ENCODE measurements at places on chromosomes 13 and 19.

DNA sequence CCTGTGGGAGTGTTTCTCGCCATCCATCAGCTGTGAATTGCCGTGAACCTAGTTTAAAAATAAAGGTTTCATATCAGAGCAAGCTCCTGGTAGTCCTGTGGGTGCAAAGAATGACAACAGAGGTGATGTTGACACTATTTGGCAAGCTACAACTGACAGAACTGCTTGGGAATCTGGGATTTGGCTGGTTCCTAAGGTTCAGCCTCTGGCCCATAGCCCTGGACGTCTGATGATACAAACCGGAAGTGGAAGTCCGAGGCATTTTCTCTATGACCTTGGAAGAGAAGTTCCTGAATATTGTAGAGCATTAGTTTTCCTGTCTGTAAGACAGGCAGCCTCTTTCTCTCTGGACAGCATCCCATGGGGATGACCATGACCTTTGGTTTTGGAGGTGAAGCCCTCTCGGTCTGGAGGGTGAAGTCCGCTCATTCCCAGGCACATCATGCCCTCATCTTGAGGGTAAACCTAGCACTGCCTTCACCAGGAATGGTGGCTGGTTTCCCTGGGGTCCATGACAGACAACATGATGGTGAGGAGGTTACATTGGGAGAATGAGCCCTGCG, 29.1 kb downstream of the GATAD2A start:
- no peak for DNase-seq

DNA sequence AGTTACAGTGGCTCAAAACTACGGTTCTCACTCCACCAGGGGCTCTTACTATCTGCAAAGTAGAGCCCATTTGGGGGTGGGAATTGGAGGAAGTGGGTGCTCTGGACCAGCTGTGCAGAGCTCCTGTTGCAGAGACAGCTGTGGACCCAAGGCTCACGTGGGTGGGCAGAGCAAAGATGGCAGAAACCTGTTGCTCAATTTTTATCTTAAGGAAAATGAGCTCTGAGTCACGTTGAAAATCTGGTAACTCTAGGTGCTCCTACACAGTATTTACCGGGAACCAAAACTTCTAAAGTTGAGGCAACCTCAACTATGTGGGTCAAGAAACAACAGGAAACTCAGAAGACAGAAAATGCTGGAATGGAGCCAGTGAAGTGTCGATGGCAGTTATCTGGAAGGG, 30.2 kb upstream of the SLC15A1 start:
- no peak for DNase-seq

DNA sequence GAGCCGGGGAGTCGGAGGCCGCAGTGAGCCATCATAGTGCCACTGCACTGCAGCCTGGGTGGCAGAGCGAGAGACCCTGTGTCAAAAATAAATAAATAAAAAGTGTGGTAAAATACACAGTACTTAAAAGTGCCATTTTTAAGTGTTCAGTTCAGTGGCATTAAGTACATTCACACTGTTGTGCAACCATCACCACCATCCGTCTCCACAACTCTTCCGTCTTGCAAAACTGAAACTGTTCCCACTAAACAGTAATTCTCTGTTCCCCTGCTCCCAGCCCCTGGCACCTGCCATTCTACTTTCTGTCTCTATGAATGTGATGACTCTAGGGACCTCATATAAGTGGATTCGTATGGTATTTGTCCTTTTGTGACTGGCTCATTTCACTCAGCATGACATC, 13.3 kb downstream of the SLC25A42 start:
- no peak for DNase-seq

DNA sequence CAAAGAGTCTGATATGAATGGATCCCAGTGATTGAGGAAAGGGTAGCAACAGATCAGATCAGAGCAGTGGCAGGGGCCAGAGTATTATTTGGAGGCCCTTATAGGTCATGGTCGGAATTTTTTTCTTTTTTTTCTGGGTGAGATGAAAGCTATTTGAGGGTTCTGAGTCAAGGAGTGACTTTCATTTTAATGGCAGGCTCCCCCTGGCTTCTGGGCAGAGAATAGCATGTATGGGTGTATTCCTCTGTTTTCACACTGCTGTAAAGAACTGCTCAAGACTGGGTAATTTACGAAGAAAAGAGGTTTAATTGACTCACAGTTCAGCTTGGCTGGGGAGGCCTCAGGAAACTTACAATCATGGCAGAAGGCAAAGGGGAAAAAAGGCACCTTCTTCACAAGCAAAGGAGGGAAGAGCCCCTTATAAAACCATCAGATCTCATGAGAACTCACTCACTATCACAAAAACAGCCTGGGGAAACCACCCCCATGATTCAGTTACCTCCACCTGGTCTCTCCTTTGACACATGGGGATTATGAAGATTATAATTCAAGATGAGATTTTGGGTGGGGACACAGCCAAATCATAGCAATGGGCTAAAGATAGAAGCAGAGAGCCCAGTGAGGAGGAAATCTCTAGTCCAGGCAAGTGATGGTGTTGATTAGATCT, 3.0 kb upstream of the SLC6A16 start:
- DNase-seq, result no peak

DNA sequence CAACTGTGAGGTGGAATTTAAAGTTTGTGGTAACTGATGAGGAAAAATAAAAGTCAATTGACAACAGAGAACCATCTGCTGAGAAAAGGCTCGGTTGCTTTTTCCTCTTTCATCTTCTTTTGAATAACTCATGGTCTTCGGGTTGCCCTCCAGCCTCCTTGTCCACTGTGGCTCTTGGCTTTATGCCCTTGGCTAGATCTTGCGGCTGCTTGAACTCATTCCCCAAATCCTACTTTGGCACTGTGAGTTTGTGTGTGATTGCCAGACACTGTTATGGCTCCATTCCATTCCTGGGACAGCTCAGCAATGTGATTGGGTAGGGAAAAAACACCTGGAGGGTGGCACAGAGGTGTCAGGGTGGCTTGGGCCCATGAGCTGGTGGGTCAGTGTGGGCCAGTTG, 387.4 kb downstream of the DLEU7 start:
- DNase-seq, result no peak

GRCh38 chr13:45434556-45435371, 16.6 kb upstream of the SLC25A30 start:
- DNase-seq, result no peak

GRCh38 chr13:75762076-75762937, 126.2 kb downstream of the LMO7 start:
- no peak for DNase-seq

GRCh38 chr19:29014857-29015436, 198.0 kb downstream of the UQCRFS1 start:
- DNase-seq, result no peak

DNA sequence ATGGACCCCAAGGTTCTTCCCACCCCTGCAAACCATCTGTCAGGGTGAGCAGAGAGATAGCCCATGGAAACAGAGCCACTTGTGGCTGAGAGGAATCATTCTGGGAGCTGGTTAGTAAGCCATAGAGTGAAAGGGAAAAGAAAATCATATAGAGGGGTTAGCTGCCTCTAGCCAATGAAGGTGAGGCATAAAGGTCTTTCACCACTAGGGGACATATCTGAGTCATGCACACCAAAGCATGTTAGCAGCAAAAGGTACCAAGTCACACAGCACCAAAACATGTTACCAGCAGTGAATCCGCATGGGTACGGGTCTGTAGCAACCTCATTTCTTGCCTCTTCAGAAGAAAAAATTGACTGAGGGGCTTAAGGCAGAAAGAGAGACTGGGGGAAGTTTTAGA, 76.7 kb upstream of the ZNF43 start:
- no peak for DNase-seq

GRCh38 chr19:12757544-12758274, 6.1 kb downstream of the BEST2 start:
- peak; percentile 30 for DNase-seq

- DNase-seq, result no peak
Observed at GRCh38 chr13:45368571-45368970, 27.6 kb upstream of the TPT1 start.

DNA sequence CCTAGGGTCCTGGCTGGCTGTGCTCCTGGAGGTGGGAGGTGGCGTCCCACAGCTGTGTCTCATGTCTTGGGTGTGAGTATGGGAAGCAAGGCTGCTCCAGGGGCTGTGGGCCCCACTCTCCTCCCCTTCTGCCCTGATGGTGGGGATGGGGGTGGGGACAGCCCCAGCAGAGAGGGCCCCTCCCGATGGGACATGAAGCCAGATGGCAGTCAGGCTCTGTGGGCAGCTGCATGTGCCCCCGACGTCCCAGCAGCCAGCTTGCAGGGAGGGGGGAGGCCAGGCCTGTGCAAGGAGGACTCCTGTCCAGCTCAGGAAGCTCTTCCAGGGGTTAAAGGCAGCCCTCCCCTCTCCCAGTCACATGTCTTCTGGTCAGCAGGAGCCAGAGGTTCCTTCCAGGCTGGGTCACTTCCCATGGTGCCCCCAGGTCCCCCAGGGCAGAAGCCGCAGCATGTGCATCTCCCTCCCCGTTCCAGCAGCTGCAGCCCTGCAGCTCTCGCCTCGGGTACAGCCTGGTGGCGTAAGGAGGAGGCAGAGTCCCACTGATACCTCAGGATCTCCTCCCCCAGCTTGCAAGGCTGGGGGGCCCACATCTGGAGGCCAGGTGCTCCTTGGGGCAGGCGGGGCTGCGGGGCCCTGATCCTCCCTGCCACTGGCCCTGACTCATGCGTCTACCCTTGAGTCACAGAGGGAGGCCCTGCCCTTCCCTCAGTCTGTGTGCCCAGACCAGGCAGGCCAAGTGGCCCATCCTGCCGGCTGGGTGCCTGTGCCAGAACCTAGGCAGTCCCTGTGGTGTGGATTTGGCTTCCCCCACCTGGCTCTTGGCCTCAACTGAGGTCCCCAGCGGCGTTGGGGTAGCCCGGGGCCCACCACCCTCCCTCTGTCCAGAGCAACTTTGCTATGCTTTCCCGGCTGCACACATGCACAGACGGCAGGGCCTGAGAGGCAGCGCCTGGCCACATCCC, 13.0 kb downstream of the YIPF2 start:
- DNase-seq, result no peak

- DNase-seq, result no peak
Observed at GRCh38 chr13:113653264-113654174, 4.5 kb downstream of the ATP4B start.

DNA sequence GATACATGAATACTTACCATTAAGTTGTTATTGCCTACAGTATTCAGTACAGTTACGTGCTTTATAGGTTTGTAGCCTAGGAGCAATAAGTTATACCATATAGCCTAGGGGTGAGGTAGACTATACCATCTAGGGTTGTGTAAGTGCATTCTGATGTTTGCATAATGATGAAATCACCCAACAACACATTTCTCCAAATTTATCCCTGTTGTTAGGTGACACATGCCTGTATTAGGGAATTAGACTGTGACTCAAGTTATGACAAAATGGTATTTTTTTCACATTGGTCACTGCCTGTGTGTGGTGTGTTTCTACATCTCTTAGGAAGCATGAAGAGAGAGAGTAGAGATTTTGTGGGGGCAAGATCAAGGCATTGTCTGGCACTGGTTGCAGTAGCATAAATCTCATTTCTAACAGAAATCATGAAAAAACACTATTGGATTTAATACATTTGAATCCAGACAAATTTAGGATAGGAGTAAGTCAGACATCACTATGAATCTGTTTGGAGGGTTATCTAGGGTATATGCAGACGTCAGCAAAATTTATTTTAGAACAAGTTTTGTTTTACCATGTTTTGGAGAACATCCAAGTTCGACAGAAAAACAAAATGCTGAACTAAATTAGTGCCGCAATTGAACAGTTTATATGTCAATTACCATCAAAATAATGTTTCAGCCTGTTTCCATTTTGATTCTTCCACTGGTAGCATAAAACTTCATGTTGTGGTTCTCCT, 332.1 kb downstream of the LMO7 start:
- DNase-seq, result no peak

GRCh38 chr13:39892721-39893685, 237.5 kb downstream of the COG6 start:
- DNase-seq, result no peak

GRCh38 chr13:34159946-34160345, 342.0 kb downstream of the RFC3 start:
- no peak for DNase-seq

- DNase-seq, result no peak
Observed at GRCh38 chr13:97414392-97414791, 19.6 kb upstream of the RAP2A start.

DNA sequence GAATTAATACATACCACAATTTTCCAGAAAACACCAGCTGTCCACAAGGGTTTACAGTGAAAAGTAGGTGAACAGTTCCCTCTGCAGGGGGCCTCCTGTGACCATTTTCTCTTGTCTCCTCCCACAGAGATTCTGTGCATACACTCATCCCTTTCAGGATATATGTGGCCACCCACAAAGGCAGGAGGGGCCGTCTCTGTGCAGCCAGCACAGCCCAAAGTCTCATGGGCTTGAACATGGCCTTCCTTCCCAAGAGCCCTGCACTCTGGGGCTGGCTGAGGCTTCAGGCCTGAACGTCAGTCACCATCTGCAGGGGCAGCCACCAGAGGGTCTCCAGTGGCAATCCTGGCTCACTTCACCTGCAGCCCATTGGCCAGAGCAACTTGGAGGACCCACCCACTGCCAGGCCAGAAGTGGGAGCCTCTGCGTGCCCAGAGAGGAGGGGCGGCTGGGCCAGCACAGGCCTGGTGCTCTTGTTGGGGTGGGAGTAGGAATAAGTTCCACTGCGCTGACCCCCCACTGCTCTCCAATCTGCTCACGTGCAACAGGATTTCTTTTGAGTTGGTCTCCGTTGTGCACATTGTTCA, 25.1 kb downstream of the TMEM161A start:
- DNase-seq, result no peak

DNA sequence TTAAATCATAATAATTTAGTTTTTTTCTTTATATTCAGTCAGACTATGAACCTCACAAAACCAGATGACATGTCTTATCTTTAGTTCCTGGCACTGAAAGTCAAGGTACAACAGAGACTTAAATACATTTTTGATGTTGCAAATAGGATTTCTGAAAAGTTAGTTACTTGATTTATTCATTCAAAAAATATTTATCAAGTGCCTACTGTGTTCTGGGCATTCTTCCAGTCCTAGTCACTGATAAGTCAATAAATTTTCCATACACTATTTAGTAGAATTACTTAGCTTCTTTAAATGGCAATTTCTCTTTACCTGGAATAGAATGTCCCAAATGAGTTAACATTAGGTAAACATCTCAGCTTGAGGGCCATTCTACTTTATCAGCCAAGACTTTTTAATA, 938.3 kb upstream of the PCDH9 start:
- no peak for DNase-seq

- no peak for DNase-seq
Observed at GRCh38 chr19:46844067-46844489, 6.6 kb downstream of the AP2S1 start.

DNA sequence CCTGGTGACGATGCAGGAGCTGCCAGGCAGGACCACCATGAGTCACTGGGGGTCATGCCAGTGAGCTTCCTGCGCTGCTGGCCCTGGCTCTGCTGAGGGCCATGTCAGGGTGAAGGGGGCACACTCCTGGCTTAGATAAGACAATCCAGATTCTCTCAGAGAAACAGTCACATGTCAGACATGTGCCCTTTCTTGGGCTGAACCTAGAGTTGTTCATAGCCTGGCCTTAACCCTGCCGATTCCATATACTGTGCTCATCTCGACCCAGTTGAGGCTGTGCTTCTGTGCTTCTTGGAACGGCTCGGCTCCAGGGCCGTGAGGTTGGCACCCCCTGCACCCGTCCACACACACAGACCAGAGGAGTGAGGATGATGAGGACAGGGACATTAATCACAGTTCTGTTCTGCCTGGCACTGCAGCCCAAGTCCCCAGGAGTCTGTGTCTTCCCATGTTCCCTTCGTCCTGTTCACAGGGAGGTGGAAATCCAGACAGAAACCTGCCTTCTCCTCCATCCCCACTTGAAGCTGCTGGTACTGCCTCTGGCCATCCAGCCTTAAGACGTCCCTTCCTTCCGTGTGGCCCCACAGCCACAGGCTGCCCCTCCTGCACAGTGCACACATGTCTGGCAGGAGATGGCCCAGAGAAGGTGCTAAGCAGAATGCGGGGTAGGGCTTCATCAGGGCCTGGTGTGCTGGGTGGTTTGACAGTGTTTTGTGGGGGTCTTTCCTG, 50.0 kb downstream of the LYL1 start:
- no peak for DNase-seq

All from stimulated activated CD8-positive, alpha-beta memory T cell treated with anti-CD3 and anti-CD28 coated beads, Interleukin-4, amount 100 ng/mL, for 1 hour (primary cell).